ENCODE measurements at places on chromosomes 6 and 20. TPM values are rescaled to one million over a fixed set of nuclear protein-coding genes. Genes with fewer than 3 reads are reported as not detected.

Gene NTSR1
- total RNA-seq = 1.1 TPM

Gene SMIM13
- total RNA-seq = 4.2 TPM

Gene SMLR1
- total RNA-seq = not detected

Gene WFDC10B
- total RNA-seq = 0.52 TPM

Gene POU5F1
- total RNA-seq = 4,433 TPM

Gene TIAM2
- 10.2 TPM for total RNA-seq

Gene RAET1G
- total RNA-seq = not detected

Gene CALHM6
- 2.1 TPM for total RNA-seq

Gene NCOA6
- total RNA-seq = 5.4 TPM

Gene OPRL1
- total RNA-seq = 4.4 TPM

Gene KIAA1586
- total RNA-seq = 9.8 TPM

Gene RIMS4
- 2.7 TPM for total RNA-seq

DNA sequence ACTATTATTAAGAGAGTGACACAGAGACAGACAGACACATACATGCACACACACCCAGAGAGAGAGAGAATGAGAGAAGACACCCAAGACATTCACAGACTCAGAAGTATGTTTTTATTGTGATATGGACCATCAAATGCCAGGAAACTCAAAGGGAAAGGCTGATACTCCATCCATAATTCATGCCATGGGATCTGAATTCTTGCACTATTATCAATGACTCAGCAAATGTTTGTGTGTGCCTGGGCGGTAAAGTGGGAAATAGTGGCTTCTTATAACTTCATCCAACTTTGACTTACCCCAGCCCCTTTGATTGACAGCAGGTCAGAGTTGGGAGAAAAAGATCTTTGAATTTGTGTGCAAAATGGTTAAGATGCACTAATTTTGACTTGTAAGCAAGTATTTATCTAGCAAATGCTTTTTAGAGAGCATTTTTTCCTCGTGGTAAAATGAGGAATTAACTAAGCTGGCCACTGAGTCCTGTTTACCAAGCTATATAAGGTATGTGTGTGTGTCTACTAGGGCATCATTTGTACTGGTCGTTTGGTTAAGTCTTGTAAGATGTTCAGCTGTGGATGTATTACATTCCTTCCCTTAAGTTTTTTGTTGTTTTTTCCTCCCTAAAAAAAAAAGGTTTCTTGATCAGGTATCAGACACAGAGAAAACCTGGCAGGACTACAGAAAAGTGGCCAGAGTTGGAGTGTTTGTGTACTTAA lies 3.0 kb upstream of the CCN2 start:
- DNase-seq = no peak

GRCh38 chr6:108550256-108550655 lies 10.5 kb upstream of the FOXO3 start:
- DNase-seq = no peak

GRCh38 chr6:147530132-147531060 lies 21.9 kb downstream of the SAMD5 start:
- no peak for DNase-seq

GRCh38 chr6:73081955-73082354 lies 143.3 kb downstream of the KHDC1L start:
- peak; percentile 12 for DNase-seq

- DNase-seq = no peak
These were observed 556.7 kb upstream of the HTR1E start for GRCh38 chr6:86380571-86381125.

GRCh38 chr20:58198901-58199355 lies 29.5 kb downstream of the ANKRD60 start:
- DNase-seq = no peak

DNA sequence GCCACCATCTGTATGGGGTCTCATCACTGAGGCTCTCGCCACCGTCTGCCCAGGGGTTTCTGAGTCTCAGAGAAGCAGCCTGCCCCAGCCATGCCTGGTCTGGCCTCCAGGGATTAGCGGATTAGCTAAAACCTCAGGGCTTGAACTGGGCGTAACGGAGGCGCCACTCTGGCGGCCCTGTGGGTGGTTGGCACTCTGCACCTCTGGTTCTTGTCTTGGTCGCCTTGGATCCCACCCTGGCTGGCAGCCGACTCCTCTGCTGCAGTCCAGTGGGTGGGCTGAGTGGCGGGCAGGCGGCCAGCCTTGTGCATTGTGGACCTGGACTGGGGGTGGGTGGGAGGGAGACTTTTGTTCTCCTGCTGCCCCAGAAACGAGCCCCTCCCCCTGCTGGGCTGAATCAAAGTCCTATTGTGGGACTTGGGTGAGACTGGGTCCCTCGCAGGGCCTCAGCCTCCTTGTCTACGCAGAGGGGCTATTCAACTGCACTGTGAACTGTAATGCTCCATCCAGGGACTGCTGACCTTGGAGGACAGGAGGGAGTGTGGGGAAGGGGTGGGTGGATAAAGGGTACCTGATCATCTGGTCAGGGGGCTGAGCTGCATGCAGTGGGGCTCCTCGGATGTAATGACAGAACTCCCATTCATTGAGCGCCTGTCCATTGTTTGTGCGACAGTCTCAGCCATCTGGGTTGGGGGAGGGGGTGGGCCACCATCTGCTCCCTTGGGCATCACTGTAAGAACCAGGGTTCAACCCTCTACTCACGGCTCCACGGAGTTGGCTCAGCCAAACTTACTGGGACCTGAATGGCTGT lies 23.9 kb downstream of the SUN5 start:
- peak; percentile 28 for DNase-seq

GRCh38 chr6:11731423-11731822 lies 47.2 kb downstream of the ADTRP start:
- DNase-seq = no peak

GRCh38 chr20:46183768-46184167 lies 65.7 kb downstream of the CD40 start:
- DNase-seq = no peak

GRCh38 chr20:1267161-1267560 lies 1.1 kb downstream of the SNPH start:
- peak; percentile 35 for DNase-seq

DNA sequence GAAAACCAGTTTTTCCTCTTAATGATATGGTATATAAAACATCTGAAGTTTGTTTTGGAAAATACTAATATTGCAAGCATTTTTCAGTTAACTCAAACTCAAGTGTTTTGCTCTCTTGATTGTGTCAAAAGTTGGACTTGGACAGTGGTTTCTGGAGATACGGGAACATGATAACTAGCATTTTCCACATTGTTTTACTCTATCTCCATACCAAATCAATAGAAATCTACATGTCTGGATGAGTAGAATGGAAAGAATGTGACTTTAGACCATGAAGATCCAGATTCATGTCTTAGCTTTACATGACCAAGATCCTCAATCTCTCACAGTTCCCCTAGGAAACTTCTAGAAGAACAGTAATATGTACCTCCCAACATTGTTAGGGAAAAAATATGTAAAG lies 22.2 kb upstream of the FBXO30 start:
- no peak for DNase-seq

- no peak for DNase-seq
These were observed 18.1 kb downstream of the CST9 start for GRCh38 chr20:23587631-23588030.

GRCh38 chr6:33211666-33212422 lies 3.5 kb downstream of the RING1 start:
- peak; percentile 87 for DNase-seq

DNA sequence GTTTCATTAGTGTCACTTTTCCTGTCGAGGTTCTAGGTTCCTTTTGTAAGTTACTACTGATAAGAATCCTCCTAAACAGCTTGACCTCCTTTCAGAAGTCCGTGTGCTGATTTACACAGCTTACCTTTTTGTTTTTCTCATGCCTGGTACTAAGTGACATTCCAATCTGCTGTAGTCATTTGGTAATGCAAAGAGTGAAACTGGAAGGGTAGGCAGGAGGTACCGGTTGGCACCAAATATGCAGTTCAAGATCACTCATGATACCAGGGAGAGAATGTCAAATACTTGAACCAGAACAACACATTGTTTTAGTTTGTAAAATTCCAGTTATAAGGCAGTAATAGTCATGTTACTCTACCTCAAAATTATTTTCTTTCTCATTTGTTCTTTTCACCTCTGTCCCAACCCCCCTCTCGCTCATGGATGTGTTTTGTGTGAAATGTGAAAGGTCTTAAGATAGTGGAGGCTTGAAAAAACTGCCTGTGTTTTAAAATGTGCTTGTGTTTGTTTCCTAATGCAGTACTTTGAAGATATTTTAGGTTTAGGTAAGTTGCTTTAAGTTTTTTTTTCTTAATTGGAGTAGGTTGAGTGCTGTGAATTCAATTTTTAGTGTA lies 23.2 kb downstream of the AFDN start:
- DNase-seq = no peak

DNA sequence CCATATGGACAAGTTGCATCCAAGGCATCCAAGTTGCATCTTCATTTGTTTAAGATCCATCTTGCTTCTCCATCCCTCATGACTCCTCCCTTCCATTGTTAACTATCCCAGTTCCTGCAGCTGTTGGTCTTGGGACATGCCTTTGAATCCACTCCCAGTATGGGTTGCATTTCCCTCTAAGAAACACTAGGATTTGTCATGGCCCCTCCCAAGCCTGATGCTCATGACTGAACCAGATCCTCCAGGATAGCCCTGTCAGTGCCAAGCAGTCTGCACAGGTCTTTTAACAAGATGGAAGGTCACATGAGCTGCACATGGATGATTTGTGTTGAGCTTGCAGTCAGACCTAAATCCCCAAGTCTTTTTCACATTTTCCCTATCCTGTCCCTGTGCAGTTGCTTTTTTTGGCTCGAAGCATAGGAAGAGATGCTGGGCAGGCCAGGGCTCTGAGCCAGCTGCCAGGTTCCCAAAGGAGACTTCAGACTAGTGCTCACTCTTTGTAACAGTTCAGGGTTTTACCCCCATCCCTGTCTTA lies 4.2 kb downstream of the PPP2R5D start:
- no peak for DNase-seq

DNA sequence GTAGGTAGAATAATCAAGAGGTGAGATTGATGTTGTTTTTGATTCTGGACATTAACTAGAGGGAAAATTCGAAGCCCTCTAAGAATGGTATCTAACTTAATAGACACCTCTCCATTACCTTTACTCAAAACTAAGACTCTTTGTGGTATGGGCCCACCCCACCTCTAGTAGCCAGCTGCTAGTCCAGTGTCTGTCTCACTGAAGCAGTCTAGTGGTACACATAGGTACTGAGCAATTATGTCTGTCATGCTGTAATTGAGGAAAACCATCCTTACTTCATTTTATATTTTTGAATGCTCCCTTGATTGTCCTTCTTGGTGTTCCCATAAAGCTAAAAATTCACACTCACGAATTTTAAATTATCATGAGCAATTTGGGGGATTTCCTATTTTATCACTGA lies 290.7 kb downstream of the ARHGAP18 start:
- DNase-seq = no peak
